ENCODE measurements at places on chromosomes 13 and 19.

- DNase-seq, result no peak
Measured at GRCh38 chr19:49475995-49476880, 2.2 kb downstream of the FLT3LG start.

DNA sequence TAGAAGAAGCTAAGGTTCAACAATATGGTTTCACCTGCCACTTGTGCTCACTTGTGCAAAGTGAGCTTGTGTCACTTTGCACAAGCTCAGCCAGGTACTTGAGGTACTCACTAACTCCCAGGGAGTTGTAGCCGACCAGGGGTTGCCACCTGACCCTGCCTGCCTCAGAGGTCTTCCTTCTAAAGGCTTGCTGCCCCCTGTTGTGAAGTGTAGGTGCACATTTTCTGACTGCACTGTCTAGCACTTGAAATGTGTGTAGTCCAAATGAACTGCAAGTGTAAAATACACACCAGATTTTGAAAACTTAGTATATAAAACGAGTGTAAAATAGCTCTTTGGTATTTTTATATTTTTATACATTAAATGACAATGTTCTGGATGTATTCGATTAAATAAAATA is 230.8 kb downstream of the DLEU7 start:
- DNase-seq, result no peak

- DNase-seq, result no peak
Measured at GRCh38 chr19:49894011-49894664, 2.5 kb downstream of the IL4I1 start.

GRCh38 chr19:31883296-31883990 is 462.0 kb upstream of the ZNF507 start:
- DNase-seq, result no peak

- DNase-seq, result no peak
Measured at GRCh38 chr13:113526466-113527220, 36.1 kb upstream of the DCUN1D2 start.
